ENCODE measurements at places on chromosomes 4 and X.

- DNase-seq: no peak
Observed at GRCh38 chr4:47692691-47693090, 145.2 kb downstream of the CORIN start.

GRCh38 chr4:137180349-137180748, 351.9 kb downstream of the PCDH18 start:
- no peak for DNase-seq

DNA sequence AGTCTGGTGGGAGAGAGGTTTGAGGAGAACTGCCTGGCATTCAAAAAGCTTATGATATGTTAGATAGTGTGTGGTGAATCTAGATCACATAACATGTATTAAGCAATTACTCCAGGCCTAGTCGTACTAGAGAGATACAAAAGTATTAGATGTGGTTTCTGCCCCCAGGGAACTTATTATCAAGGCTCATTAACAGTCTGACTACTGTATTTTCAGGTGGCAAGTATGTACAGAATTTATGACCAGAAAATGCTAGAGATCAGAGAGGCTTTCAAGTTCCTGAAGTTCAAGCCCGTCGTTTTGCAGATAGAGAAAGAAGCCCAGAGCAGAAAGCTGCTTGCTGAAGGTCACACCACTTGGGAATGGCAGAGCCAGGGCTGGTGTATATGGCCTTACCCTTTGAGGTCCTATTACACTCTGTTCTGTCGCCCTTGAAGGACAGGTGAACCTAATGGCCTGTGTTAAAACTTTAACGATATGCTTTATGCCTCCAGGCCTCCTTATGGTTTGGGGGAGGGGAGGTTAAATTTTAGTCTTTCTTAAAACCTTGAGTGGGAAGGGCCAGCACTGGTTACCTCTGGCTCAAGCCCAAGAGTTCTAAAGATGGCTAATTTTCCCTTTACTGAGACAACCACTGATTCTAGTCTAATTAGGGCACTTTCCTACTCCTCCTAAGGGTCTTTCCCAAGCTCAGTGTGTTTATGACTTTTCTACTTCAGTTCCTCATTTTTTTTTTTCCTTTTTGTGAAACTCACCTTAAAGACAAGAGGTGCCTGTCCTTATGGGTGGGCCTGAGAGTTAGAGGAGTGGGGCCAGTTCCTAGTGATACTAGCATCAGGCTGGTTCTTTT, 19.9 kb downstream of the TMEM164 start:
- DNase-seq: no peak

DNA sequence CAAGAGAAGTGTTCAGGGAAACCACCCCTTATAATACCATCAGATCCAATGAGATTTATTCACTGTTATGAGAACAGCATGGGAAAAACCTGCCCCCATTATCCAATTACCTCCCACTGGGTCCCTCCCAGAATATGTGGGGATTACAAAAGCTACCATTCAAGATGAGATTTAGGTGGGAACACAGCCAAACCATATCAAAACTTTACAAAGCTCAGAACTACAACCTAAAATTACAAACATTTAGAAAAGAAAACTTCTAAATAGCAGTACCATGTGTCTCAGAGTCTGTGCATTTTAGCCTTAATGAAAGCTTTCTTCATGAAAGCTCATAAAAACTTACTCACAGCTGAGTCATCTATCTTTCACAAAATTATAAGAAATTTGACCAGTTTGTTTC, 1442.8 kb upstream of the PCDH7 start:
- DNase-seq: peak; percentile 7

DNA sequence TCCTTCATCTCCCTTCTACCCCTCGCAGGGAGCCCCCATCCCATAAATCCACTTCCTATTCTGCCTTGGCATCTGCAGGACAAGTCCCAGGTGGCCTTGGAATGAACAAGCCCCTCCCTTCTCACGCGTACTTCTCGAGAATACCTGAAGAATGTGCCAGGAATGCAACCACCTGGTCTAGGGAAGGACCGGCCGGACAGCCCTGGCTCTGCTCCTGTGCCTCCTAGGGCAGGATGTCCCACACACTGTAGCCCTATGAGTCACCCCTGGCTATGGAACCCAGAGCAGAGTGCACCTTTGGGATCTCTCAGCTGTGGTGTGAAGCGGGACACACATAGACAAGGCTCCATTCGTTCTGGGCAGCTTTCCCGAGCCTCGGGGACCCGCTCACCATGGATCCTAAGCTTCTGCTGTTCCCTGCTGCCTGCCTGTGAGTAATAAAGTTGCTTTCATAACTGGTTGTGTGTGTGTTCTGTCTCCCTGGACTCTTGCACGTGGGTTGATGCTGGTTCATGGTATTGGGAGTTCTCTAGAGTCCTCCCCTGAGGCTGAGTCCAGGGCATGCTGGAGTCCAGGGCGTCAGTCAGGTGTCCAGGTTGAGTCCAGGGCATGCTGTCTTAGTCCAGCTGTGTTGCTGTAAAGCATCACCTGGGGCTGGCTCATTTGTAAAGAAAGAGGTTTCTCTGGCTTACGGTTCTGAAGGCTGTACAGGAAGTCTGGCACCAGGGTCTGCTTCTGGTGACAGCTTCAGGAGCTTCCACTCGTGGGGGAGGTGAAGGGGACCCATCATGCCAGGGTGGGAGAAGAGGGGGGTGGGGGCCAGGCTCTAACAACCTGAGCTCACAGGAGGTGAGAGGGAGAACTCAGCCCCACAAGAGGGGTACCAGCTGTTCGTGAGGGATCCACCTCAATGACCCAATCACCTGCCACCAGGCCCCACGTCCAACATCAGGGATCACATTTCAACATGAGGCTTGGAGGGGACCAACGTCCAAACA, 7.4 kb upstream of the PDE6B start:
- DNase-seq: no peak

DNA sequence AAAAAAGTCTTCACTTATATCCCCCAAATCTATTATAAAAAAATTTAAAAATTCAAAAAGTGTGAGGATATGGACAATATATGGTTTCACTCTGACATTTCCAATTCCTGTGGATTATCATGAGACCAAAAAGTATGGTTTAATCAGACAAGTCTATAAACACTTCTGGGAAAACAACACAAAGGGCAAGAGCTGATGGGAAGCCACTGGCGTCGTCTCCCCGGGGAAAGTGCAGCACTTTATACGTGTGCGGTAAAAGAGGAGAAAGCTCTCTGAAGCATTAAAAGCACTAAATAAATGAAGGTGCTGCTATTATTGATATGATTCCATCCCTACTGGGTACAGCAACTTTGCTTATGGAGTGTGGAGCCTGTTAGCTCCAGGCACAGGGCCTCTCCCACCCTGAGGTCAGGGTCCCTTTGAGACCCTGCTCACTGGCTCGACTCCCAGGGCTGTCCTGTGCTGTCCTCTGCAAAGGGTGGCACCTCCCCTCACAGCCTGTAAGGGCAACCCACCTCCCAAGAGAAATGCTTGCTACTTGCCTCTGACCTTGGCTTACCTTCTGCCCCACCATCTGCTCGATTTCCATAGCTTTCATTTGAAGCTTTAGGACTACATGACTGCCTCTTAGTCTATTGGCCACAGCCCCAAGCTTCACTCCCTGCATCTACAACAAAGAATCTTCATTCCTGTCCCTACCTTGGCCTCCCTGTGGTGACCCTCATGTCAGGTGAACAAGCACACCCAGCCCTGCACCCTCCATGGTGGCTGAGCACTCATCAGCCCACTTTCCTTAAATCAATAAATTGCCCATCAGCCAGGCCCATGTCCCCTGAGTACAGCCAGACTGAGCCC, 248.6 kb downstream of the HNRNPD start:
- DNase-seq: no peak

- no peak for DNase-seq
Observed at GRCh38 chrX:56366901-56367300, 134.7 kb downstream of the KLF8 start.

DNA sequence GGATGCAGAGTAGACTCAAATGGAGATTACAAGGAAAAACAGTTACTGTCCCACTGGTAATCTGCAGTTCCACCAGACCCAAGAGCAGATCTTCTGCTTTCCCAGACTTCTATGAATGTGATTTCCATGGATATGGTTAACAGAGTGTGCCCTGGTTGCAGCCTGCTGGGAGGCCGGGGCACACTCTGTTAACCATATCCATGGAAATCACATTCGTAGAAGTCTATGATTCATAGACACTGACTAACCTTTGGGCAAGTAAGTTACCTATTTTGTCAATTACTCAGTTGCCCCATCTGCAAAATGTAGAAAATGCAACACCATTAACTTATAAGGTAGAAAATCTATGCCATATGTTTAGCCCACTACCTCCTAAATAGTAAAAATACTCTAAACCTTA, 443.1 kb upstream of the PITX2 start:
- no peak for DNase-seq

DNA sequence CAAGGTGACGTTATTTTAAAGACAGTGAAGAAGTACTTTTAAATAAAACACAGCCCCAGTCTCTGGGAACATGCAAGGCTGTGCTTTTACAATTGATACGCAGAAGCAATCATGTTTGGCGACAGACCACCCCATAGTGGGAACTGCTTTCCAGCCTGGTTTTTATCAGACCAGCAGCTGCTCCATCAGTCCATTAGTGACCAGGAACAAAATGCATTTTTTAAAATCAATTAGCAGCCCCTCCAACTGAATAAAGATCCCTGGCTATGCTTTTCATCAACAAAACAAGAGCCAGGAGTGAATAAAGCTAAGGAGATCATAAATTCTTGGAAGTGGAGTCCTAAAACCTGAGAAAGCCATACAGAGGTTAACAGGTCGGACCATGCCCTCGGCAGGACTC, 153.0 kb upstream of the TENM3 start:
- no peak for DNase-seq

GRCh38 chr4:47109379-47109778, 78.0 kb downstream of the GABRB1 start:
- no peak for DNase-seq

Measured in astrocyte of the hippocampus (primary cell).